ENCODE measurements at places on chromosomes 3 and 15.

DNA sequence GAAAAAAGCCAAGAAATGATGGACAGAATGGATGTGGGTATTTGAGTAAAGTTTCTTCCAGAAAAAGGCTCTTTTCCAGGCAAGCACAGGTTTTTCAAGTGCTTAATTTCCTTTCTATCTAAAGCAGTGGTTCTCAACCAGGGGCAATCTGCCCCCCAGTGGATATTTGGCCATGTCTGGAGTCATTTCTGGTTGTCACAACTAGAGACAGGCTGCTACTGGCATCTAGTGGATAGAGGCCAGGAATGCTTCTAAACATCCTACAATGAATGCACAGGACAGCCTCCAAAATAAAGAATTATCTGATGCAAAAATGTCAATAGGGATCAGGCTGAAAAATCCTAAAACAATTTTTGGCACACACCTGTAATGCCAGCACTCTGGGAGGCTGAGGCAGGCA is 23.9 kb downstream of the SEC22C start:
- no peak for DNase-seq

DNA sequence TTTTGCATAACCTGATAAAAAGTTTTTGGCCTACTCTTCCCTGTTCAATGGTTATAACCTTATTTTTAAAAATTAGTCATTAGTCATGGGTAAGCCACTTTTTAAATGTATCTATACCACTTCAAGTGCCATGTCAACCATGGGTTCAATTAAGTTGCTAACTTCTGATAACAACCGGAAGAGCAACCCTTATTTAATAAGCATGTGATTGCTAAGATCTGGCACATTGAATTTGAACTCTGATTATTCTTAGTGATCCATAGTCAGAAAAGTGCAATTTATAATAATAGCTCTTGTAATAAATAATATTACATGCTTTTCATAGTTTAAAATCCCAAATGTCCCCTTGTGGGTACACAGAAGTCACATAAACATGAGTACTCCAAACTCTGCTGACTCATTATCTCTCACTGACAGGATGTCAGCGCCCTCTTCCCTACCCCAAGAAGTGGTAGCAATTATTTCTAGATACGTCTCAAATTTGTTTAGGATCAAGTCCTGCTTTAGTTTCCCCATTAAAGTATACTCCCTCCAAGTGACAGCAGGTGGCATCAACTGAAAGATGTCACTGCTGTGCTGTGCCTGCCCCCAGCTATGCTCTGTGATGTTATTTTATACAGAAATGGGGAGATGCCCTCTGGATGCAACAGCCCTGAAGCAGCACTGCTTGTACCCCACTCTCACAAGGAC is 18.6 kb downstream of the SAMD7 start:
- DNase-seq, result no peak

DNA sequence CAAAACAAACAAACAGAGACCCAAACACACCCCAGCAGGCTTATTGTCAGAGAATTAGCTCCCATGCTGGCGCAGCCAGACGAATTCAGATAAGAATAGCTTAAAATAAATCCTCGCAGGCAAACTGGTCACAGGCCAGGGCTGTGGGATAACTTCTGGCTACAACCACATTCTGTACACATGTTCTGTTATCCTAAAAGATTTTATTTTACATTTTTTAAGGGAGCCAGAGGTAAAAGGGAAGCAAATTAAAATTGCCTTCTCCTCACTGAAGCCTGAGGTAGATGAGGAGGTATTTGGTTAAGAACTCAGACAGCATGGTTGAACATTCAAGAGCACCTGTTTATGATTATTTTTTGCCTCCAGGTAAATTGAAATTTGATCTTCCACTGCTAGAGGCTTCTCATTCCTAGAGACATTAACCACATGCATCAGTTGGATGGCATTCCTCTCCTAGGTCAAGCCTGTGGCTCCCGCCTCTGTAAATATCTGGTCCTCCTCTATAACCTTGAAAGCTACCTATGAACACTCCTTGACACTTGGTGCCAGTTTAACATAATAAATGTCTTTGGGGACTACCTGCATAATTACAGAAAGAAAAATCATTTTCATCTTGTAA is 190.3 kb downstream of the SATB1 start:
- no peak for DNase-seq

DNA sequence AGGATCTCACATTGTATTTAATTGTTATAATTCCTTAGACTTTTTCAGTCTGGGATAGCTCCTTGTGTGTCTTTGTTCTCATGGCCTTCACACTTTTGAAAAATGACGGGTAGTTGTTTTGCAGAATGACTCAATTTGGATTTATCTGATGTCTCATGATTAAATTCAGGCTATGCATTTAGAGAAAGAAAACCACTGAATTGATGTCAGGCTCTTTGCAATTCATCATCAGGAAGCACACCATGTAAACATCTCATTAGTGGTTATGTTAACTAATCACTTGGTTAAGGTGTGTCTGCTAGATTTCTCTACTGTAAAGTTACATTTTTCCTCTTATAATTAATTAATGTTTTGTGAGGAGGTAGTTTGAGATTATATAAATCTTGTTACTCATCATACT is 8.0 kb upstream of the SLC22A13 start:
- no peak for DNase-seq

- DNase-seq, result no peak
Observed at GRCh38 chr3:113147681-113148261, 63.6 kb upstream of the BOC start.

- DNase-seq, result no peak
Observed at GRCh38 chr15:61584410-61584809, 355.3 kb upstream of the RORA start.

DNA sequence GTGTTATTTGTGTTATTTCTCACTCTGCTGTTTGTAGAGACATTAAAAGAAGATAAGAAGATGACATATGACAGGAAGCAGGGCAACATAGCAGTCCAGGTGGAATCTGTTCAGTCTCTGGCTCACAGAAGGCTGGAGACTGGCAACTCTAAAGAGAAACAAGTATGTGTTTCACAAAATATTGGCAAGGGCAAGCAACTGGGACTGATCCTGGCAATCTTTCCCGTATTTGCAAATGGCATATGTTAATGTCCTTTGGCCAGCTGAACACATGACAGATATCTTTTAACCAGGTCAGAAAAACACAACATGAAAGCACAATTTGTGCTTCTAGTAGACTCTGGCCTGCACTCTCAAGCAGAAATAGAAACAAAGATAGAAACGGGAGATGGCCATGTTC is 1354.1 kb upstream of the EPHA6 start:
- DNase-seq, result no peak

DNA sequence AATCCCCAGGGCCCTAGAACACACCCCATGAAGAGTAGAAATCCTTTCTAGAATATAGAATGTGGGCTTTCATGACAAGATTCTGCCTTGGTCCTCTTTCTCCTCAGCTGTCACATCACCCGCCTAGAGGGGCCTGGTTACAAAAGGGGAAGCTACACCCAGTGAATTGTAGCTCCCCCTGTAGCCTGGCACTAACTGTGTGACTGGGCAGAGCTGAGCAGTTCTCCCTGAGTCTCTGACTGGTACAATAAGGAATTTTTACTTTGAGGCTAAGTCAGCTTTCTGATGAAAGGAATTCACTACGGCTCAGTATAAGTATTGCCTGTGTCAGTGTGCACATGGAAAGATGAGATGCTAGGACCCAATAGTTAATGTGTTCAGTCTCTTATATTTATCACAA is 28.7 kb upstream of the ZNF148 start:
- DNase-seq, result no peak

DNA sequence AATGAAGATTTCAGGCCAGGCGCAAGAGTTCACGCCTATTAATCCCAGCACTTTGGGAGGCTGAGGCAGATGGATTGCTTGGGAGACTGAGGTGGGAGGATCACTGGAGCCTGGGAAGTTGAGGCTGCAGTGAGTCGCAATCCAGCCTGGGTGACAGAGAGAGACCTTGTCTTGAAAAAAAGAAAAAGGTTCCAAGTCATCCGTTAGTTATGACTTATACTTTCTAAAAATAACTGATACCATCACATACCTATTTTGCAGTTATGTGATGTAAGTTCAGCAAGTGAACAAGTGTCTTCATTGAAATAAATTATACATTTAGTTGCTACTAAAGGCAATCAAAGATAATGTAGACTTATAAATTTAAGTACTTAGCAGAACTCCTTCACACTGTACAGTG is 22.1 kb downstream of the CLPX start:
- DNase-seq, result no peak

DNA sequence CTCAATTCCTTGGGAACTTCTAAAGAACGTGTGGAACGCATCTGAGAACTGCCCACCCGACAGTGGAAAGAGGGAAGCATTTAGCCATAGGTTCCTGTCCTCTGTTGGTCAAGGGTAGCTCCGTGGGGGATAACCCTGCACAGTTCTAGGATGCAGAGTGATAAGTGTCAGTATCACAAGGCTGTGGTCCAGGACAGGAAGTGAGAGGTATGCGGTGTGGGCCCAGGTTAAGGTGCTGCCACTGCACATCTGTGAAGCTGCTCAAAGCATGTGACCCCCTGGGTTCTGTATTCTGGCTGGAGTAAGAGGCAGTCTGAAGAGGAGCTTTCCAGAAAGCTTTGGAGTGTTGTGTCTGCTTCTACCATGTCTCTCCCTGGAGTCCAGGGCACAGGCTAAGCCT is 51.7 kb upstream of the HES1 start:
- no peak for DNase-seq

GRCh38 chr3:113140876-113141275 is 70.5 kb upstream of the BOC start:
- DNase-seq, result no peak

- DNase-seq, result no peak
Observed at GRCh38 chr3:40770061-40770460, 245.3 kb downstream of the ZNF621 start.

DNA sequence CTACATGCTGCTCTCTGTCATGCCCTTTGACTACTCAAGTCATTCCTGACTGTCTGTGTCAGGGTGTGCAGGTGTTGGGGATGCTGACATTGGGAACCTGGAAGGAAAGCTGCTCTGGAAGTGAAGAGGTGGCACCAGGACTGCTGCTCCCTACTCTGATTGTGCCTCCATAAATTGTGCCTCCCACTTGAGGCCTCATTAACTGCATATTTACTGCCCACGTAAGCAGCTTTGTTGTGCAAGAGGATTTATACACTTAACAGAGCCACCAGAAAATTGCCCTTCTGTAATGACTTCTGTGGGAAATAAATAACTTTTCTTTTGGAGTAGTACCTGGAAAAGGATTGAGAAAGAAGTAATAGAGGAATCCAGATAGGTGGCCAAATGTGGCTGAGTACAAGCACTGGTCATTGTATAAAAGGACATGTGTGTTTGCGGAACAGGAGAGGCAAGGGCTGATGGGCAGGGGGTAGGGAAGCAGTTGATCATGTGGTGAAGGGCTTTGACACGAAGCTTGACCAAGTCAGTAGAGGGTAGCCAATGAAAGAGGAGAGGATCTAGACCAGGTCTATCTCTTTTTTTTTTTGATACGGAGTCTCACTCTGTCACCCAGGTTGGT is 24.8 kb downstream of the IL20RB start:
- DNase-seq, result no peak

- no peak for DNase-seq
Observed at GRCh38 chr3:102177075-102177755, 257.6 kb upstream of the ZPLD1 start.
